Astrocyte of the hippocampus (primary cell): ENCODE measurements at places on chromosomes 4 and X.

DNA sequence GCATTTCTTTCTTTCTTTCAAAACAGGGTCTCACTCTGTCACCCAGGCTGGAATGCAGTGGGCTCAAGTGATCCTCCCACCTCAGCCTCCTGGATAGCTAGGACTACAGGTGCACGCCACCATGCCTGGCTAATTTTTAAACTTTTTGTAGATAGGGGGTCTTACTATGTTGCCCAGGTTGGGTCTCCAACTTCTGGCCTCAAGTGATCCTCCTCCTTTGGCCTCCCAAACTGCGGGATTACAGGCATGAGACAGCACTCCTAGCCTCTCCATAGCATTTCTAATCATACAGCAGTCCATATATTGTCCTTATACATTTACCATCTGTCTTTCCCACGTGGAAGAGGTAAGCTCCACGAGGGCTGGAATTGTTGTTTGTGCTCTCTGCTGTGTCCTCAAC lies 2.0 kb upstream of the FHIP1A start:
- no peak for DNase-seq

DNA sequence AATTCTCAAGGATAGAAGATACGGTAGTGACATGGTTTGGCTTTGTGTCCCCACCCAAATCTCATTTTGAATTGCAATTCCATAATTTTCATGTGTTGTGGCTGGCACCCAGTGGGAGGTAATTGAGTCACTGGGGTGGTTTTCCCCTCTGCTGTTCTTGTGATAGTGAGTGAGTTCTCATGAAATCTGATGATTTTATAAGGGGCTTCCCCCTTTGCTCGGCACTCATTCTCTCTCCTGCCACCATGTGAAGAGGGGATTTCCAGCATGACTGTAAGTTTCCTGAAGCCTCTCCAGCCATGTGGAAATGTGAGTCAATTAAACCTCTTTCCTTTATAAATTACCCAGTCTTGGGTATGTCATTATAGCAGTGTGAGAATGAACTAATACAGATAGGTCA lies 8.5 kb upstream of the SPANXN4 start:
- DNase-seq, result no peak

- peak; percentile 89 for DNase-seq
These were observed 37.2 kb upstream of the SCRG1 start for GRCh38 chr4:173436149-173436579.

GRCh38 chrX:40104630-40104984 lies 6.8 kb upstream of the BCOR start:
- DNase-seq, result peak; percentile 75

DNA sequence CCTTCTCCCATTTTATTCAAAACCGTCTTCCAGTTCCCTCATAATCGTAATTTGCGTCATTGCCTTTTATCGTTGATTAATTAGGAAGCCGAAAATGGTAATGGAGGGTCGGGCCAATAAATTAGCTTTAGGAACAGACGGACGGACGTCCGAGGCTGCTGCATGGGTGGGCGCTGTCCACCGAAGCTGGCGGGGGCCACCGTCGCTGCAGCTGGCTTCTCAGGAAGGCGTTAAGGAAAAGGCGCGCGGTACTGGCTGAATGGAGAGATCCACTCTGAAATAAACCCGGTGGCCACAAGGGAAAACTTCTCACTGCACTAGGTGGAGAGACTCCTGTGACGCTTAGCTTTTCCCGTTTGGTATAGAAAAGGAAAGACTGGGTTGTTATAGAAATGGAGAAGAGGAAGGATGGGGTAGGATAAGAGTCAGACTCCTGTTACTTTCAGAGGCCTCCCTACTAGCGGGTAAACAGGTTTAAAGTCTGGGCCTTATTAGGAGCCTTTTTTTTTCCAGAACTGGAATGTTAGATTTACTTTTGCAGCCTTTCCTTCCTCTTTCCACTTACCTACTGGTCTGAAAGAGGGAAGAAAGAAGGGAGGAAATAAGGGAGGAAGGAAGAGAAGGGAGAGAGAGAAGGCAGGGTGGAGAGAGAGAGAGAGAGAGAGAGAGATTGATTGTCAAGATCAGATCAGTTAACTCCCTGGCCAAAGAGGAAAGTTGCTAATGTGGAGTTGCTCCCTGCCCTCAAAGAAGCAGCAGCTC lies 11.3 kb upstream of the PRDM8 start:
- peak; percentile 22 for DNase-seq
